ENCODE measurements at places on chromosomes 7 and 10.

GRCh38 chr7:3371601-3372000, 70.5 kb downstream of the SDK1 start:
- H3K27me3 ChIP-seq: peaks cover 11% of the 10 kb centered on the region
- no peak overlapping the region for H3K4me3 ChIP-seq
- no peaks in the 10 kb centered on the region for H3K36me3 ChIP-seq
- H3K4me1 ChIP-seq: no peaks in the 10 kb centered on the region
- no peak overlapping the region for H3K27ac ChIP-seq

DNA sequence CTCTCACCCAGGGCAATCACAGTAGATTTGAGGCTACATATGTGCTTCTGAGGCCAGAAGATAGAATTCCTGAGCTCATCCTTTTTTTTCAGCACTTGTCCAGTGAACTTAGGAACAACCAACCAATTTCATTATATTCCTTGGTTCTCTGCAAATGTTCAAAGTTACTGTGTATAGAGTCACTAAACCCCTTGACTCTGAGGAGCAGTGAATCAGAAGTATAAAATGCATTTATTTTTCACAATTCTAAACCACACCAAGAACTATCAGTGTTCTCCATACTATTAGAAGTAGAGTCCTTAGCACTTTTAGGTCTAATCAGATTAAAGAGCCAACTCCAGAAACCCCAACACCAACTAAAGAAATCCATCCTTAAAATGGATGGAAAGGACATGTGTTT, 19.6 kb upstream of the PAPSS2 start:
- no peak overlapping the region for H3K4me3 ChIP-seq
- H3K36me3 ChIP-seq: no peaks in the 10 kb centered on the region
- H3K4me1 ChIP-seq: no peaks in the 10 kb centered on the region
- H3K27me3 ChIP-seq: no peaks in the 10 kb centered on the region
- no peak overlapping the region for H3K27ac ChIP-seq

GRCh38 chr7:115924411-115924810, 106.2 kb downstream of the TFEC start:
- DNase-seq: no peak
- H3K27ac ChIP-seq: no peak overlapping the region
- no peaks in the 10 kb centered on the region for H3K27me3 ChIP-seq
- H3K4me1 ChIP-seq: no peaks in the 10 kb centered on the region
- no peaks in the 10 kb centered on the region for H3K36me3 ChIP-seq

DNA sequence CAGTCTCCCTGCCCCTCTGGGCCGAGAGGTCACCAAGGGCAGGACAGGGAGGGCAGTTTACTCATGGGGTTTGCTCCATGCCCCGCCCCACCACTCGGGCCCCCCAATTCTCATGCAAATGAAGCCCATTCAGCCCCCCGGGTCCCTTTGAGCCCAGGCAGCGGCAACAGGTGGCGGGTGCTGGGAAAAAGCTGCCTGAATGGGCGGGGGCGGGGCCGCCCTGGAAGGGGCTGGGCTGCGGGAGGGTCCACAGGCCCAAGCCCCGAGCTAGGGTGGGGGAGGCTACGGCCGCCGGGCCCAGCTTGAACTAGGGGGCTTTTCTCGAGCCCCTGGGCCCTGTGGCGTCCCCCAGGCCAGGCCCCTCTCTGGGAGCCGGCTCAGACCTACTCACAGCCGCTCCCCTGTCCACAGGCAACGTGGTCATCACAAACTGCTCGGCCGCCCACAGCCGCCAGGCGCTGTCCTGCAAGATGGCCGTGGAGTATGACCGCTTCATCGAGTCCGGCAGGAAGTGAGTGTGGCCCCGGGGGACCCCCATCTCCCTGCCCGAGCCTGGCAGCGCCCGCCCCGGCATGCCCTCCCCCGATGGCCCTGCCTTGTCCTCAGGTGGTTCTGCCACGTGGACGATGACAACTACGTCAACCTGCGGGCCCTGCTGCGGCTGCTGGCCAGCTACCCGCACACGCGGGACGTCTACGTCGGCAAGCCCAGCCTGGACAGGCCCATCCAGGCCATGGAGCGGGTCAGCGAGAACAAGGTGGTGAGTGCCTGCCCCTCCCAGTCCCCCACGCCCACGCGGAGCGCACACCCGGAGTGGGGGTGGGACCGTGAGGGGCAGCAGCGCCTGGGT, 5.5 kb downstream of the LFNG start:
- H3K36me3 ChIP-seq: no peaks in the 10 kb centered on the region
- H3K4me1 ChIP-seq: peaks cover 32% of the 10 kb centered on the region
- DNase-seq: no peak

GRCh38 chr10:127757033-127757432, 20.0 kb downstream of the FOXI2 start:
- H3K27ac ChIP-seq: no peak overlapping the region
- no peaks in the 10 kb centered on the region for H3K36me3 ChIP-seq
- no peaks in the 10 kb centered on the region for H3K4me1 ChIP-seq
- no peak overlapping the region for H3K4me3 ChIP-seq
- peak; percentile 6 for DNase-seq

GRCh38 chr10:89228962-89229361, 21.8 kb upstream of the CH25H start:
- DNase-seq: no peak
- H3K4me3 ChIP-seq: no peak overlapping the region
- no peaks in the 10 kb centered on the region for H3K27me3 ChIP-seq
- H3K27ac ChIP-seq: no peak overlapping the region

GRCh38 chr10:63711867-63712716, 190.9 kb downstream of the REEP3 start:
- no peak overlapping the region for H3K4me3 ChIP-seq
- no peak overlapping the region for H3K27ac ChIP-seq
- peaks cover 8% of the 10 kb centered on the region for H3K27me3 ChIP-seq
- H3K4me1 ChIP-seq: no peaks in the 10 kb centered on the region
- DNase-seq: peak; percentile 13

DNA sequence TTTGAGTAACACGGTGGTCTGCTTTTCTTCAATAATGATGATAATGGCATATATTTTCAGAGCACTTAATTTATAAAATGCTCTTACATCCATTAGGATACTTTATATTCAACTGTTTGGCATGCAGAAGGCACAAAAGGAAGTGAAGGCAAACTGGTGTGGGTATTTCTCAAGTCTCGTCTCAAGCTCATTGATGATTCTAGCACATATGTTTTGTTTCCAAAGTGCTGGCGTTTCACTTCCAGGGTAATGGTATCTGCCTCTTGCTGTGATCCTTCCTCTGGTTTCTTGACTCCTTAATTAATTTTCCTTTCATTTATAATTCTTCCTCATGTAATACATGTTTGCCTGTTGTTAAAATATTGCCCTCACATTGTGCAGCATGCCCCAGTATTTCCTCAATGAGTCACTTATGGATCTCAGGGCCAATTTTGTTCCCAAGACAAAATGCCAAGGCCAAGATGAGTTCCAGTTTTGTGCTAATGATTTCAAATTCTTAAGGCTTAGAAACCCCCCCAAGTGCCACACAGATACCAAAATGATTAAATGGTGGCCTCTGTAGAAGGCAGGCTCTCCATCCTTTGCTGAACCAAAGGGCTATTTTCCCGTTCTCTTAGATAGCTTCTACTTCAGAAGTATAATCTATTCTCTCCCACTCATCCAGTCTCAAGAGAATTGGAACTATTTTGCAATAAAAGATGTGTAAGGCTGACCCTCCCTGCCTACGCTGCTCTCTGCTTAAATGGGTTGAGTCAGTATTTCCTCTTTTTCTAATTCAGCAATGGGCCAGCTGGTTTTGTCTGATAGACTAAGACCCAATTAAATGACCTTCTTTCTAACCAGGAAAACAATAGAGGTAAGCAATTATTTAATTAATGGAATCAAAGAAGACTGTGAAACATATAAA, 171.2 kb downstream of the ZNF365 start:
- no peak overlapping the region for H3K4me3 ChIP-seq
- no peak overlapping the region for H3K27ac ChIP-seq
- no peaks in the 10 kb centered on the region for H3K36me3 ChIP-seq
- H3K4me1 ChIP-seq: no peaks in the 10 kb centered on the region
- no peaks in the 10 kb centered on the region for H3K27me3 ChIP-seq
- DNase-seq: no peak

GRCh38 chr7:1713502-1714484, 43.7 kb downstream of the ELFN1 start:
- H3K4me1 ChIP-seq: no peaks in the 10 kb centered on the region
- no peak overlapping the region for H3K4me3 ChIP-seq
- DNase-seq: no peak
- H3K36me3 ChIP-seq: peaks cover 27% of the 10 kb centered on the region
- no peaks in the 10 kb centered on the region for H3K27me3 ChIP-seq
- H3K27ac ChIP-seq: no peak overlapping the region

- no peak overlapping the region for H3K4me3 ChIP-seq
- no peaks in the 10 kb centered on the region for H3K36me3 ChIP-seq
- no peak for DNase-seq
- peaks cover 17% of the 10 kb centered on the region for H3K4me1 ChIP-seq
- H3K27ac ChIP-seq: no peak overlapping the region
Observed at GRCh38 chr10:110863361-110863760, 8.4 kb upstream of the PDCD4 start.

- no peak for DNase-seq
- no peaks in the 10 kb centered on the region for H3K36me3 ChIP-seq
- H3K27me3 ChIP-seq: no peaks in the 10 kb centered on the region
Observed at GRCh38 chr7:45580053-45580872, 6.1 kb downstream of the ADCY1 start.

DNA sequence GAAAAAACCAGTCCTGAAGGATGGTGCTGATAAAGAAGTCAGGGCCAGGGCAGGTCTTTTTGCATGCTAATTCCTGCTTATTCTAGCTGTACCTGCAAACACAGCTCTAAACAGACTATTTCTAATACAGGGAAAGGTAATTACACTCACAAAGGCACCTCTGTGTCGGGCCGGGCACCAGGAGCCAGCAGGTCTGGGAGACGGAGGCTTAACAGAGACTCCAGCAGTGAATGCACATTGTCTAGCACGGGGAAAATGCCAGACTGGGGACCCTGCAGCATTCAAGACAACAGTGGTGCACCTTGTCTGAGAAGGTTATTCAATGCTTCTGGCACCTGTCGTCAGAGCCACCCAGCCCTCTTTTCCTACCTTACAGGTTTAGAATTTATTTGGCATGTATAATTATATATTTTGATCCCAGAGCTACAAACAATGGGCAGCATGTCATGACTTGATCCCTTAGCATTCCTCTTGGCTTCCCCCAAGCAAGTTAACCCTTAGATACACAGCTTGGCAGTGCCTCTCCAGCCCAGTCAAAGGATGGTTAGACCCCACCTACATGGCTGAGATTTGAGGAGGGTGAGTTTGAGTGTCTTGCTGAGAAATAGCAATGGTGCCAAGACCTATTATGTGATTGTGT, 185.2 kb downstream of the SLC25A13 start:
- no peak for DNase-seq
- H3K4me3 ChIP-seq: no peak overlapping the region
- no peaks in the 10 kb centered on the region for H3K27me3 ChIP-seq
- no peaks in the 10 kb centered on the region for H3K36me3 ChIP-seq

DNA sequence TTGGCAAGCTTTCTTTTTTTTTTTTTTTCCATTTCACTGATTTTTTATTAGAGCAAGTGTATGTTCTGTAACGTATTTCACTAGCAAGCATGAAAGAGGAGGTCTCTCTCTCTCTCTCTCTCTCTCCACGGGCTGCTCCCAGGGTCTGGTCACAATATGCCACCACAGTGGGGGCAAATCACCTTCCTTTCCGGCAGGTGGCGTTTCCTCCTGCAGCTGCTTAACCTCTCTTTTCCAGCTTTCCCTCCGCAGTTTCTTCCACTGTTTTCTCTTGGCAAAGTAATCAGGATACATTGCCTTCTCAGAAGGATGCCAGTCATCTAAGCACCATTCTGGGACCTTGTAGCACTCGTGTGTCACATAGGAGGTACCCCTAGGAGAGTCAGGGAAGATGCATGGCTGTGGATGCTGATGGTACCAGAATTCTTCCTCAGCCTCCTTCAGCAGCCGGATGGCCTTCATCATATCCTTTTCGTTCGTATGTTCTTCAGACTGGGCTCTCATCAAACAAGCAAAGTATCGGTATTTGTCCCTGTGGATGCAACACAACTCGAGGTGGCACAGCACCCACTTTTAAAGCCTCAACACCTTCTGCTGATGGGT, 197.3 kb upstream of the PODXL start:
- no peak overlapping the region for H3K4me3 ChIP-seq
- no peak for DNase-seq
- H3K36me3 ChIP-seq: no peaks in the 10 kb centered on the region
- H3K27ac ChIP-seq: no peak overlapping the region

DNA sequence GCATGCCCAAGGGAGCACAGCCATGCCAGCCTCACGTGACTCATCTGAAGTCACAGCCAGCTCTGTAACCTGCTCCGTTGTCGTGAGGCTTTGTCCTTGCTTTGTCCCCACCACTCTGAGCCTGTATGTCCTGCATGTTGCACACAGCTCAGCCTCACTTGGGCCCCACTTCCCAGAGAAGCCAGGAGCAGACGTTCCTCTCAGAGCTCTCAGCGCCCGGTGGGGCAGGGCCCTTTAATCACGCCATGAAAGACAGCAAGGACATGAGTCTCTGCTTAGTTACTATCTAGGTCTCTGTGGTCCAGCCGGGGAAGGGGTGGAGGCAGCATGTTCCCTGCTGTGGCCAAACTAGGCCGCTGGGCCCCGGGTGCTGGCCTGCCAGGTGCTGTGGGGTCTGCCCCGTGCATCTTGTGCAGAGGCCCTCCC, 127.4 kb upstream of the FAM20C start:
- no peak for DNase-seq
- no peak overlapping the region for H3K27ac ChIP-seq
- no peak overlapping the region for H3K4me3 ChIP-seq
- no peaks in the 10 kb centered on the region for H3K4me1 ChIP-seq

DNA sequence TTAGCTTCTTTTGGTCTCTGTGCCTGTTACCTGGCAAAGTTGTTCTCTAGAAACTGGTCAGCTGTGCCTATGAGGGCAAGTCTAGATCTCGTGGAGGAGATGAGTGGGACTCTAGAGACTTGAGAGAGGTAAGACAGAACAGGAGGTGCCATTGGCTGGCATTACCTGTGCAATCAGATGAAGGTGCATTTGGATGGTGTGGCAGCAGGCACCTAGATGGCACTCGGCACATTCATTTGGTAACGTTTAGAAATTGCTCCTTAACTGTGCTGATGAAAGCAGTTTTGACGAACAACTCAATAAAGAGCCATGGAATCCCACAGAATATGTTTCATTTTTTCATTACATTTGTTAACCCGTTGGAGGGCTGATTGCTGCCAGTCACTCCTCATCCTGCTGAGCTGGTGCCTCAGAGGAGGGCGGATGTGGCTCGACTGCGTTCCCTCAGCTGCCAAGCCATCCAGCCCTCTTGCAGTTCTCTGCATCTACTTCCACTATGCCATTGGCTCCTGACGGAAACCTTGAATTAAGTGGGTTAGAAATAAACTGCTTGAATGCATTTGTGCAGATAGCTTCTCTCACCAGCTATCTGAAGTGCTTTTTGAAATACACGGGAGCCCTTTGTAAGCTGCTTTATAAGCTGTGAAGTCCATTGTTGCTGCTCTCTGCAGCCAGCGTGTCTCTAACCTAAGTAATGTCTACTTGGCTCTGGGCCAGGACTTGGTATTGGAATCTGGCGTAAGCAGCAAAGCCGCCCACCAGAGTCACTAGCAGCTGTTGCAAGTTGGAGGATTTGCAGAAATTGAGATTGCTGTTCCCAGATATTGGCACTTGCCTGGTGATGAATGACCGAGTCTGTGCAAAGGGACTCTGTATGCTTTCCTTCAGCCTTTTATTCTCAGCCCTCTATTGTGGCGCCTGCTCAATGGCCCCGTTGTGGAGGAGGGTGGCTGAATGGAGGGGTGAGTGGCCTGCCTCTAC, 87.4 kb downstream of the LRRC4 start:
- H3K27me3 ChIP-seq: no peaks in the 10 kb centered on the region
- H3K4me1 ChIP-seq: no peaks in the 10 kb centered on the region
- H3K27ac ChIP-seq: no peak overlapping the region
- DNase-seq: no peak

GRCh38 chr7:118186501-118186900, 2.5 kb downstream of the LSM8 start:
- no peak overlapping the region for H3K27ac ChIP-seq
- no peaks in the 10 kb centered on the region for H3K27me3 ChIP-seq
- DNase-seq: no peak
- peak overlapping the region; percentile 52 for H3K4me3 ChIP-seq

All from DND-41 (cell line).